ENCODE measurements at places on chromosomes 3 and 15.

GRCh38 chr15:31344823-31345605 lies 18.4 kb downstream of the KLF13 start:
- DNase-seq, result no peak

DNA sequence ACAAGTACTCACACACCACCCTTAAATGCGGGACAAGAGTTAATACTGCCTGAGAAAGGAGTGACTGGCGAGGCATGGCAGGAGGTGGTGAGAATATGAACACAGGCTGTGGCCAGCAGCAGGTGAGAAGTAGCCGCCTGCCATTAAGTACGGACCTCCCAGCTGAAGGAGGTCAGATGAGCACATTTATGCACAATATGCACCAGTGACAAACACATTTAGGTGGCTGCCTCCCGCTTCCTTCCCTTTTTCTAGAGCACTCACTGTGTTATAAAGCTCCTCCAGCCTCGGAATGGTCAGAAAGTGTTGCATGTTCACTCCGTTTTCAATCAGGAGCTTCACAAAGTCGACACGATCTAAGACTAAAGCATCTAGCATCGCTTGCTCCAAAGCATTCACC lies 52.4 kb downstream of the TRPM1 start:
- DNase-seq, result no peak

GRCh38 chr3:47342151-47342550 lies 38.7 kb upstream of the PTPN23 start:
- DNase-seq, result no peak

GRCh38 chr15:91068436-91068835 lies 31.6 kb upstream of the SV2B start:
- DNase-seq, result no peak

GRCh38 chr3:20125897-20126296 lies 60.1 kb downstream of the SGO1 start:
- no peak for DNase-seq

DNA sequence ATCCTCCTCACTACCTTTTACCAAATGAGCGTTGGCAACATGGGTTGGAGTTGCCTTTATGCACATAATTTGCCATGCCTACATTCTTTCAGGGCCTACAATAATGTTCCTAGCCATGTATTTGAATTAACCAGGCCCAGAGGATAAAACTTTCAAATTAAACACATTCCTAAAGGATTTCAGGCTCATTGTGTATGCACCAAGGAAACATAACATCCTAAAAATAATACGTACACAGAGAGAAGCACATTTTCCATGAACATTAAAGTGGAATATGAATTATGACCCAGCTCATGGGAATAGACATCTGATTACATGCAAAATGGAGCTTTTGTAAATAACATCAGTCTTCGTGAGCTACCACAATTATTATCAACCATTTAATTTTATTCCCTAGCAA lies 203.3 kb downstream of the RORA start:
- no peak for DNase-seq

GRCh38 chr3:278300-279064 lies 81.9 kb downstream of the CHL1 start:
- DNase-seq, result no peak

- no peak for DNase-seq
Observed at GRCh38 chr3:150286390-150287147, 121.5 kb upstream of the TSC22D2 start.

DNA sequence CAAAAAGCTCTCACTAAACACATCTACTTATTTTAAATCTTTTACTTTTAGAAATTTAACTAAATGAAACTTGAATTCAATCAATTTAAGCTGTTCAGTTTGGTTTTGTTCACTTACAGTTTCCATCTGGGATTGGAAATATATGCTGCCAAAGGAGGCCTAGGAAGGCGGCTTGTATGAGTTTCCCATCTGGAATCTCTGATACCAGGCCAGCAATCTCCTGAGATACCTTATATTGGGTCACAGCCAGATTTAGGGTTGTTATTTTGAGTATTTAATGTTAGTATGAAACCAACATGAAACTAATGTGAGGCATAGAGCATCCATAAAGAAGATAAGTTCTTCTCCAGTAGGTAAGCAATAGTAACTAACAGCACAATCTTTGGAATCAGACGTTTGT lies 94.6 kb downstream of the GMNC start:
- no peak for DNase-seq
